ENCODE measurements at places on chromosomes 2 and 18.

- no peak for DNase-seq
Measured at GRCh38 chr2:63763391-63763941, 78.2 kb upstream of the UGP2 start.

- DNase-seq, result no peak
Measured at GRCh38 chr2:27316655-27317412, 6.1 kb downstream of the MPV17 start.

- DNase-seq, result no peak
Measured at GRCh38 chr2:172234716-172235691, 132.3 kb upstream of the DLX2 start.

DNA sequence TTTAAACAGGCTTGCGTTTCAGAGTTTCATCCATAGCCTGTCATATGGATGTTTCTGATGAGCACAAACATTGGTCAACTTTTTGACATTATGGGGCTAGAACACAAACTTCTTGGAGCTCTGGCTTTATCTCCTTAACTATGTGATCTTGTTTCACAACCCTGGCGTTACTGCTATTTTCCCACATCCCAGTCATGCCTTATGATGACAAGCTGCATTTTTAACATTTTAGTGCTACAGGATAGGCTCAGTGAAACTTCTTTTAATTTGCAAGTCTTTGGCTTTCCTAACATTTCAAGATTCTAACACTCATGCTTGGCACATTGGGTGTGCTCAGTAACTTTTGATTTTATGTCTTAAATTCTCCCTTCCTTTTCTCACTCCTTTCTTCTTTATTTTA, 21.0 kb upstream of the PDE1A start:
- DNase-seq, result no peak

DNA sequence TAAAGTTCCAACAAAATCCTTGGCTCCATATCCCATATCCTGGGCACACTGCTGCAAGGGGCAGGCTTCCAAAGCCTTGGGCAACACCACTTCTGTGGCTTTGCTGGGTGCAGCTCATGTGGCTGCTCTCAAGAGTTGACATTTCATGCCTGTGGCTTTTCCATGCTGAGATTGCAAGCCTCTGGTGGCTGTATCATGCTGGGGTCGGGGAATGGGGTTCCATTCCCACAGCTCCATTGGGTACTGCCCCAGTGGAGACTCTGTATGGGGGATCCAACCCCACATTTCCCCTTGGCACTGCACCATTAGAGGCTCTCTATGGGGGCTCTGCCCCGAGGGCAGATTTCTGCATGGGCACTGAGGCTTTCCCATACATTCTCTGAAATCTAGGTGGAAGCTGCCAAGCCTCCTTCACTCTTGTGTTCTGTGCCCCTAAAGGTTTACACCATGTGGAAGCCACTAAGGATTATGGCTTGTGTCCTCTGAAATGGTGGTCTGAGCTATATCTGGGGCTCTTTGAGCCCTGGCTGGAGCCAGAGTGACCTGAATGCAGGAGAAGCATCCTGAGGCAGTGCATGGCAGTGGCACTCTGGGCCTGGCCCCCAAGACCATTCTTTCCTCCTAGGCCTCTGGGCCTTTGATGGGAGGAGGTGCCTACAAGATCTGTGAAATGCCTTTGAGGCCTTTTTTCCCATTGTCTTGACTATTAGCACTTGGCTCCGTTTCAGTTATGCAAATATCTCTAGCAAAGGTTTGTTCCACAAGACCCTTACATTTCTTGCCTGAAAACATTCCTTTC, 107.9 kb downstream of the PTGR3 start:
- DNase-seq, result no peak

DNA sequence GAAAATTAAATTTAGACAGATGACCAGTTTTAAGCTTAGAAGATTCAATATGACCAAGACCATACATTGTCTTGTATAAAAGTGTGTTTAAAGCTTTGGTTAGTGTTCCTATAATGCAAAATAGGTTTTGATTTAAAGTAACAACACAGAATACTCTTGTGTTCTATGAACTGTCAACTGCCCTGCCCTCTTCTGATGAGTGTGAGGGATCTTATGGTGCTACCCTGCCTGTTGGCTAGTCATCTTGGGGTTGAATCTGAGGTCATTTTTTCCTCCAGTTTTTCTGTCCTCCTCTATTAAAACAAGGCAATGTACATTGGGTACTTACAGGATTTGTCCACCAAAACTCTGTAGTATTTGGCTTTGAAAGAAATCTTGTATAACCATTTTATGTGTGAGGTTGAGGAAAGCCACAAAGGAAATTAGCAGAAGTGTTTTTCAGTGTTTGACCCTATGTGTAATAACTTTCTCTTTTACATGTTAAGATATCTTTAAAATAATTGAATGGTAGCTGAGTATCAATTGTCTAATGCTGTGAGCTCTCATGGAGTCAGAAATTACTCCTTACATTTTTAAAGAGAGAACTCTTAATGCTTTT, 129.1 kb downstream of the SPTBN1 start:
- no peak for DNase-seq

DNA sequence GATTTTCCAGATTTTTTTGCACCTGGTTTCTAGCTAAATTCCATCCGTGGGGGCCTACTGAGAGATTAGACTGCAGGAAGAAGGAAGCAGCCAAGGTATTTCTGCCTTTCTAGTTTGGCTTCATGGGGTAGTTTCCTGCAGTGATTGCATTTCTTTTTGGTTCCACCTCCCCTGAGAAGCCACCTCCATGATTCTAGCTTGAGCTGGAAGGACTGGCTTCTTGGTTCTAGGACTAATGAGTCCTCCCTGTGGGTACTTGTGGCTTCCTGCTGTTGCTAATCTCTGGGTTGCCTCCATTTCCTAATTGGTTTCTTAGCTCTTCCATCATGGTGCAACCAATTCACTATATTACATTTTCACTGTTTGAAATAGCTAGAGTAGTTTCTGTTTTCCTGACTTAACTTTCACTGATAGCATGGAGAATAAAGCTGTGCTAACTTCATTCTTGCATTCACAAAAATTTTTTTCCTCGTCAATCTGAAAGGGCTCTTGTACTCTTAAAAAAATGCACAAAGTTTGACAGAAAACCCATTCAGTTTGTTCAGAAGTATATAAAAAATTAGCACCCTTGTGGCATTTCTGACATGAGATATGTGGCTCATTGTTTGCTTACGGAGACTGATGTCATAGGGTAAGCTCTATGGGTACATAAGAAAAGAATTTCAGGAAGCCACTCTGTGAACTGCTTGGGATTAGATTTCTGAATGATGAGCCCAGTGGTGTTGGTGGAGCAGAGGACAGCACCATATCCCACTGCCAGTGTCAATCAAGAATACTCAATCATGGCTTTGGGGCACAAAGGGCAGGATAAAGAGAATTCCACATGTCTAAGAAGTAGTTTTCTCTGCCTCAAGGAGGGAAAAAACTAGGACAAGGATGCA, 242.8 kb upstream of the RBMS1 start:
- DNase-seq, result no peak

DNA sequence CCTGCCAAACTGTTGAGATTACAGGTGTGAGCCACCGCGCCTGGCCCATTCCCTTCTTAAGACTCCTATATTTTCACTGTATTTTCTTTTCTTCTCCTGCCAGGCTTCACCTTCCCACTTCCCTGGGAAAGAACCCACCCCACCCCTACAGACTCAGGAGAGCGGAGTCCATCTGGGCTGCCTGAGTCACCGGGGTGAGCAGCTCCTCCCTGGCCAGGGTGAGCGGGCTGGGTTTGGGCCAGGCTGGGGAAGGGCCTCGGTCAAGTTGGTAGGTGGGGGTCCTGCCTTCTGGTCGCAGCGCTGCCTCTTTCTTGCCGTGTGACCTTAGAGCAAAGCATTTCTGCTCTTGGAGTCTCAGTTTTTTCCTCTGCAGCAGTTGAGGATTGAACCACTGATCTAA, 2.1 kb upstream of the GAREM2 start:
- no peak for DNase-seq

DNA sequence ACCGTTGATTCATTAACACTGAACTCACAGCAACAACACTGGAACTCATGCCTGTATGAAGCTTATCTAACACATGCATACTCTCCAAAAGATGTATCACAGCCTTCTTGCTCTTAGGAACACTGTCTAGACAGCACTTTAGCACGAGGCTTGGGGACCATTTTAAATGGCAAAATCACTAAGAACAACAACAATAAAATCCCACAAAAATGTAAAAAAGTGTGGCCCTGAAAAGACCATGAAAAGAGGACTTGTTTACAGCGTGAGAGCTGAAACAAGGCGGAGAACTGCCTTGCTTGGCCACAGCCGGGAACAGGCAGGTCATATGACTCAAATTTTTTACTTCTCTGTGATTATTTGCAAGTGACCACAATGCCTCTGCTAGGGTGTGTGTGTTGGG, 48.1 kb downstream of the CHN1 start:
- DNase-seq, result no peak

DNA sequence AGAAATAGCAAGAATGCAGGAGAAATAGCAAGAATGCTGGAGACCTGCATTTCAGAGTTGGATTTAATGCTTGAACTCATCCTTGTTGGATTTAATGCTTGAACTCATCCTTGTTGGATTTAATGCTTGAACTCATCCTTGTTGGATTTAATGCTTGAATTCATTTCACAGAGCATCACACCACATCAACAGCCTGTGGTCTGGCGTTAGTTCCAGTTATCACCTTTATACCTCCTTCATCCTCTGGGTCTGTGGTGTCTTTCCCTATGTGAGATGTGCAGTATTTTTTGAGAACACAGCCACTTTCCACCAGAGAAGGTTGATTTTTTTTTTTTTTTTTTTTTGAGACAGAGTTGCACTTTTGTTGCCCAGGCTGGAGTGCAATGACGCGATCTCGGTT, 546.4 kb upstream of the SOX11 start:
- DNase-seq, result no peak

- DNase-seq, result no peak
Measured at GRCh38 chr2:66683599-66683998, 248.7 kb downstream of the MEIS1 start.

DNA sequence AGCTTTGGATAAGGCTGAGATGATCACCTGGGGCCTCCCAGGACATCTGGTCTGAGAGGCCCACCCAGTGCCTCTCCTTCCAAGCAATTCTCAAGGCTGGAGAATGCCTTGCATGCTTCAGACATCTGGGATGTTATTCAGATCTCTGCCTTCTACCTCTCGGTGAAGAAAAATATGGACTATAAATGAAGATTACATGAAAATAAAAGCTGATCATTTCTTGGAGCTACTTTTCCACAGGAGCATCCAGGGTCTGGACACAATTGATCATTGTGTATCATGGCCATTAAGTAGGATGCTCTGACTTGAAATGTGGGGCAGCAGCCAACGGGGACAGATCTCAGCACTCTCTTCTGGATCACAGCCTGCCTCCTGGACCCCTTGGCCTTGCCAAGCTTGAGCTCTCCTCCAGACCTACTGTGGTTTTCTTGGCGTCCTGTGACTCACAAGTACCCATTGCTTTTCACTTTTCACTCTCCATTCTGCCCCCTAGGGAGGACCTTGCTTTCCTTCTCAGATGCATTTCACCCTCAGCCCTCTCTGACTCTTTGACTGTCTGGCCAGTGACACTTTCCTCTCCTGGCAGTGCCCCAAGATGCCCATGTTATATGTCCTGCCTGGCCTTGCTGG, 203.1 kb downstream of the INSIG2 start:
- DNase-seq, result no peak

DNA sequence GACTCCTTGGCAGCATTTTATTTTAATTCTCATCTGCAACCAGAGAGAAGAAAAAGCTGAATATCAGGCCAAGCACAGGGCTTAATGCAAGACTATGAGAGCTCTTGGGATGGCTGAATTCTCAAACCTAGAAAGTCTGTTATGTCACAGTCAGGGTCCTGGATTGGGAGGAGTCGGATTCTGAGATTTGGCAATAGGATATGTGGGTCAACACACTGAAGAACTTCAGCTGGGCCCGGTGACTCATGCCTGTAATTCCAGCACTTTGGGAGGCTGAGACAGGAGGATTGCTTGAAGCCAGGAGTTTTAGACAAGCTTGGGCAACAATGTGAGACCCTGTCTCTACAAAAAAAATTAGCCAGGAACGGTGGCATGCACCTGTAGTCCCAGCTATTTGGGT, 102.4 kb downstream of the COL3A1 start:
- no peak for DNase-seq

GRCh38 chr18:59627414-59627813, 69.8 kb downstream of the CCBE1 start:
- DNase-seq, result no peak

DNA sequence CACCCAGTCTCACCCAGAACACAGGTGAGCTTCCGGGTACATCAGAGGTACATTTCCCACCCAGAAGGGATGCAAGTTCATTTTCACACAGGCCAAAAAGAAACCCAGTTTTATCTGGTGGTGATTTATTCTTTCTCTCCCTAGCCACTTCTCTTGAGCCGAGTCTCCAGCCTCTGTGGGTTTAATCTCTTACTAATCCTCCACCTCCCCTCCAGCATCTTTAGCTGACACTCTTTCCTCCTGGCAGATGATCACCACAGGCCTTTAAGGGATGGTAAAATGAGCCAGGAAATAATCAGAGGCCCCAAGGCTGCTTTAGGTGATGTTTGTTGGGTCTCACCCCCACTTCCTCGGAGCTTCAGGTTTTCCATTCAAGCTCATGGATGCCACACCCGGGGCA, 145.7 kb upstream of the DLX2 start:
- DNase-seq, result no peak

GRCh38 chr2:235127931-235128330, 176.1 kb downstream of the SH3BP4 start:
- DNase-seq, result no peak

DNA sequence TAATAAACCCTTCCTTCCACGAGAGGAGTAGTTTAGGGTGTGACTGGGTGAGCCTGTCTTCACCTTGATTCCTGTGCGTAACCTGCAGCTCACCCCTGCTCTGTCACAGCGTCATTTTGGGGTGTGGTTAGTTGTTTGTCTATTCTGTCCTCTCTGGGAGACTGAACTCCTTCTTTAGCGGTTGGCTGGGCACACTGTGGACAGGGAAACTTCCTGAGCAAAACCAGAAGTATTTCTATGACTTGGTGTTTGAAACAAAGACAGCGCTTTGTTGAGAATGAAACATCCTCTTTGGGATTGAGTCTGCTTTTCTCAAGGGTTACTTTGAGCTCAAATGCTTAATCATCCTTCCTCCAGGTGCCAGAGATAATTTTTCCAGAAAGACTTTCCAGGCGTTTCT, 270.7 kb downstream of the HRH4 start:
- DNase-seq, result no peak

DNA sequence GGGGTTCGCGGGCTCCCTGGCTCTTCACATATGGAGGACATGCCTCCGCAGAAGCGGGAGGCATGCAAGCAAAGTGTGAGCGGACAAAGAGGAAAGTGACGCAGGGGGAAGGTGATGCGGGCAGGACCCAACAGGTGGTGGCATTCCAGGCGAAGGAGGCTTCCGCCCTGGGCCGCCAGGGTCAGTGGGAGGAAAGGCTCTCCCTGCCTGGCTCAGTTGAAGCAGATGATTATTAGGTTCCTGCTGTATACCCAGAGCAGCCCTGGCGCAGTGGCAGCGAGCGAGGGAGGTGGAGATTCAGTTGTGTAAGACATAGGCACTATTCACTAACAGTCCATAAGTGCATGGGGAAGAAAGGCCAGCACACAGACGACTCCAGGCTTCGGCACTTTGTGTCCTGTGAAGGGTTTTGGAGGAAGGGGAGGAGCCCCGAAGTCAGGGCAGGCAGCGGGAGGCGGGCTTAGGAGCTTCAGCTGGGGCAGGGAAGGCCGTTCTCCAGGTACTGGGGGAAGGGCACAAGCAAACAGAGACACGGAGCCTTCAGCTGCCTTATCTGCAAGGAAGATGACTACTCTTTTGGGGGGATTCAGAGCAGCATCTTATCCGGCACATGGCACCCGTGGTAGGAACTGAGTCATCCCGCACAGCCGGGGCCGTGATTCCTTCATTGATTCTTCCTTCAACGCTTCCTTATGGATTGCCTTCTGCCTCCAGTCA, 89.8 kb downstream of the TGOLN2 start:
- no peak for DNase-seq

- no peak for DNase-seq
Measured at GRCh38 chr2:96821113-96821675, 5.1 kb downstream of the CNNM3 start.
